ENCODE measurements at places on chromosomes 2 and 18.
A peak's percentile ranks its signal among the peaks of the same experiment; 100 is the strongest.

DNA sequence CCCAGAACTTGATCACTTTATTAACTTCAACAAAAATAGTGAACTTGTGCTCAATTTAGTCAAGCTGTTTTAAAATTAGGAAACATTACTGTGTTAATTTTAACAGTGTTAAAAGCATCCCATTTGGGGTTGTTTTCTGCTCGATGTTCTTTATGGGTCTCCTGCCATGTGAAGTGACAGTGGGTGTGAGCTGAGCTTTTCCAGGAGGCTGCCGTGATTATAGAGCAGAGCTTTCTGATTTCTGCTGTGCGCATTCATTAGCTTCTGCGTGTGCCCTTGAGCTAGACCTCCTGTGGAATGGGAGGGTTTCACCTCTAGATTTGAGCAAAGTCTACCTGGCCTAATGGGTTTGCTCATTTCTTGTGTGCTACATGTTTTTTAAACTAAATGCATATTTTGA, 121.5 kb downstream of the WDSUB1 start:
- no peak for DNase-seq

GRCh38 chr2:240338274-240338673, 97.2 kb upstream of the GPC1 start:
- no peak for DNase-seq

DNA sequence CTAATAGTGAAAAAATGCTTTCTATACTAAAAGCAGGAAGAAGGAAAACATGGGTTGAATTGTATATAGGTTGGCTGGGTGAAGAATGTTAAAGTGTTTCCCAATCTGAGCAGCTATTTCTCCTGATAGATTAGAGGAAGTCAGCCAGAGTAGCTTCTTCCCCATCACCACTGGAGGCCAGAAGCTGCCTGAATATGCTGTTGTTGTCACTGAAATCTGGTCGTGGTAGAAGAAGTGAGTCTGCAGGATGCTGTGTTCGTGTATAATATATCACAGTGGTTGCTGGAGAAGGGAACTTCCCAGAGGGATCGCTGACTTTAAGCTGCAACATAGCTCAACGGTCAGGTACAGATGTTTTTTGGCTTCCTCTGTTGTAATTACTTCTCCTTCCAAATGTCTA, 247.5 kb upstream of the LRATD1 start:
- DNase-seq: no peak

DNA sequence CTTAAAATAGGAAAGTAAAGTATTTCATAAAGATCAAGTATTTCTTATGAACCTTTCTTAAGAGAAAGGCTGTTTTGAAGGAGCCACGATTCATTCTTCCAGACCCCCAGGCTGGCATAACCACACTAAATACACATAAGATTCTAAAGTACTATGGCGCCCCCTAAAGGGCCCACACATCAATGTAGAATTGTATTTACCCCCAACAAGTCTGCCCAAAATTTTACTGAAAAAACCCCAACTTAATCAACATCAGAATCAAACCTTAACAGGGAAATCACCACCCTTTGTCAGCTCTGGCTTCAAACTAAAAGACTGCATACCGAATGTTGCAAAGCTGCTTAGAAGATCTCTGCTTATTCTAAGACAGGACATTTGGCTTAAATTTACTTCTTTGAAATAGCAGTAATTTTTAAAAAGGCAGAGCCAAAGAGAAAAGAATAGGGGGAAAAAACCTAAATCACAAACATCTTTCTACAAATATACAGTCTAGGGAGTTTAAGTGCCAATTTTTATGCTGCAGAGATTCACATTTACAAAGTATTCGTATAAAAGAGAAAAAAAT, 20.4 kb upstream of the BCL2 start:
- peak; percentile 55 for DNase-seq

DNA sequence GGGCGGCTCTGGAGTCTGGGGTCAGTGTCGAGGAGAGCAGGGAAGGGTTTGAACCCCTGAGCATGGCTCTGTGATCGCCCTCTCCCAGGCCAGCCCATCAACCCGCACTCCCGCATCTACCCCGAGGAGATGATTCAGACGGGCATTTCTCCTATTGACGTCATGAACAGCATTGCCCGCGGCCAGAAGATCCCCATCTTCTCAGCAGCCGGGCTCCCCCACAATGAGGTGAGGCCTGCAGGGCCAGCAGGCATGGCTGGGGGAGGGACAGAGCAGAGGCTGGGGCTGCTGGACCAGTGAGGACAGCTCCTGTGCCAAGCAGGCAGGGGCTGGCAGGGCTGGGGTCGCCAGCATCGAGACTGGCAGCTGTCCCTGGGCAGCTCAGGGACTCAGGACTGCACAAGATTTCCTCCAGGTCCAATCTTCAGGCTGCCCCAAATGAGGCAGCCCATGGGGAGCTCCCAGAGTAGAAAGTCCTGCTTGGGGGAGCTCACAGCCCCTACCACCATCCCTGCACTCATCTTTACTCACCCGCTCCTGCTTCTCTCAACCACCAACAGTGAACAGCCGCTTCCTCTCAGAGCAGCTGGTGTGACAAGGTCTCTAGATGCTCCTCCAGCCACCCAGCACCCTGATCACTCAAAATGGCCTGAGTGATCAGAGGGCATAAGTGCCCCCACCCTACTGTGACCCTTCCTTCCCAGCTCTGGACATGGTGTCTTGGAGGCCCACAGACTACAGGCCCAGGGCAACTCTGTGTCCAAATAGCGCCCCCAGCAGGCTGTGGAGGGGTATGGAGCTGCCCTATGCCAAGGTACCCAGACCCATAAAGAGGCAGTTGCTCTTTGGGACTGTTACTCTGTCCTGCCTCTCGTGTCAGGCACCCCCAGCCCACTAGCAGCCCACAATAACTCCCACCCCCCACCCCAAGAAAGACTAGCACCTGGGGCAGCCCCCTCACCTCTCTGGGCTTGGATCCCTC, 18.3 kb upstream of the ANKRD53 start:
- no peak for DNase-seq

DNA sequence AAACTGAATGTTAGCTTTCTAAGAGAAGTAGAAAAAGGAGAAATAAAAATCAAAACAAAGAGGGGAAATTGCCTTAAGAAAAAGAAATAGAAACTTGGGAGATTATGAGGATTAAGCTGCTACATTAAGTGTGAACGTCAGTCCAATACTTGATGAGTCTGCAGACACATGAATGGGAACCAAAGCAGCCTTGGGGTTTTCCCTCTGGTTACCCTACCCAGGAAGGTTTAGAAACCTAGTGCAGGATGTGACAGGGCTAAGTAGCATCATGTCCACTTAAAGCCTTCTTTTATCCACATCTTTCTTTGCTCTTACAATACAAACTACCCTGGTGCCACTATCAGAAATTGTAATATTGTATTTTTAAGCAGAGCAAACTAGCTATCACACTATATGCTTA, 22.3 kb downstream of the SLC35F5 start:
- DNase-seq: no peak

DNA sequence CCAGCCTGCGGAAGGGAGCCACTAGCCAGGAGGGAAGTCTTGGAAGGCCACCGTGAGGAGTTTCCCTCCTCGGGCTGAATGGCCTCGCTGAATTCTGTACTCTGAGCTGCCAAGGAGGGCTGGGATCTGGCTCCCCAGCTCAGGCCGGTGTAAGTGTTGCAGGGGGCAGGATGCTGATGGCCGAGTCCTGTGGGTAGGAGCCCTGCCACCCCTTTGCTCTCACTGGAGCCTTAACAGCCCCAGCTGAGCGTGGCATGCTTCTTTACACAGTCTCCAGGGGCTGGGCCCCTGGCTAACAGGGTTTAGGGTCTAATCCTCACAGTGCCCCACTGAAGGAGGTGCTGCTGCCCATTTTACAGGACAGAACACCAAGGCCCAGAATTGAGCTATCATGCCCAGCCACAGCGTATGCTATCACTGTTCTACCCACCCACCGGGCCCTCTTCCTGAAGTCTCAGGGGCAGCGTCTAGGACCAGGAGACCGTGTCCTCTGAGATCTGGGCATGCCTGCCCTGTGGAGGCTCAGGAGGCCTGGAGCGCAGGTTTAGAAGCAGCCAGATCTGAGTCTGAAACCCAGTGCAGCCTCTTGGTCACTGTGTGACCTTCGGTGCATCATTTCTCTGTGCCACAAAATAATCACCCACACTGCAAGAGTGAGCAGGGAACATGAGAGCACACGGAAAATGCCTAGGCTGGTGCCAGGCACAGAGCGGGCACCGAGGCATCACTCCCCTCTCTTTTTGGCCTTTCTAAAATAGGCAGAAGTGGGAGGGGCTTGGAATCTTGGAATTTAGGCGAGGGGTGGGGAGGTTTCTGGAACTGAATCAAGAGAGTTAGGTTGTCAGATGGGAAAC, 42.9 kb downstream of the TMEM37 start:
- no peak for DNase-seq

GRCh38 chr18:53682796-53683195, 541.7 kb downstream of the MBD2 start:
- no peak for DNase-seq

- DNase-seq: no peak
These were observed 339.4 kb downstream of the CMPK2 start for GRCh38 chr2:6526093-6526824.

- DNase-seq: no peak
These were observed 6.4 kb downstream of the ASPRV1 start for GRCh38 chr2:69955029-69955428.

DNA sequence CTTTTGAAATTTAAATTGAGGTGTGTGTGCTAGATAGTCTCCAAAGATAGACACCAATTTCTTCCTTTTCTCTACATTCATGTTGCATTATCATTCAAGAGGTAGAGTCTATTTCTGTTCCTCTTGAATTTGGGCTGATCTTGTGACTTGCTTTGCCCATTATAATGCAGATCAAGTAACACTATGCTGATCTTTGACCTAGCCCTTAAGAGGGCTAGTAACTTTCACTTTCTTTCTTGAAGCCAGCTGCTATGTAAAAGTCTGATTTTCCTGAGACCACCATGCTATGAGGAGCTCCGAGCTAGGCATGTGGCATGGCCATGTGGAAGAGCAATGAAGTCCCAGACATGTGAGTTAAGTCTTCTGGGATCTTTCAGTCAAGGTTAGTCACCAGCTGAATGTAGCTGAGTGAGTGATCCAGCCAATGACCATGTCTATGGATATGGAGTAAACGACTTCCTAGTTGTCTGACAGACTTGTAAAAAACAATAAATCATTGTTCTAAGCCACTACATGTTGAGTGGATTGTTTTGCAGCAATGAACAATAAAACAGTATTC, 189.4 kb upstream of the CWC22 start:
- DNase-seq: no peak

GRCh38 chr2:69217333-69218080, 169.5 kb downstream of the GFPT1 start:
- DNase-seq: no peak

DNA sequence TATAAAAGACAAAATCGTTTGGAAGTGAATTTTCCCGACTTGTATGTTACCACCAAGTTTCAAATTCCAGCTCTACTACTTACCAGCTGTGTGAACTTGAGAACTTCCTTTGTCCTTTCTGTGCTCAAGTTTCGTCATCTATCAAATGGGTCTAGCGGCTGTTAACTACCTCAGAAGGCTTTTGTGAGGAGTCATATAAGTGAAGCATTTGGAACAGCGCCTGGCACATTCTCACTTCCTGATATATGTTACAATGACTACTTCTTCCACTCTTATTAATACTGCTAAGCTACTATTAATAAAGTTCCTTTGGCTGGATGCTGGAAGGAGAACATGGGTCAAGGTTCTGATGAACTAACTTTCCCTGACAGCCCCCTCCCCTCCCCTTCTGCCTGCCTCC, 104.5 kb downstream of the MEIS1 start:
- DNase-seq: no peak

- DNase-seq: no peak
These were observed 16.9 kb downstream of the HNMT start for GRCh38 chr2:137981112-137981656.

DNA sequence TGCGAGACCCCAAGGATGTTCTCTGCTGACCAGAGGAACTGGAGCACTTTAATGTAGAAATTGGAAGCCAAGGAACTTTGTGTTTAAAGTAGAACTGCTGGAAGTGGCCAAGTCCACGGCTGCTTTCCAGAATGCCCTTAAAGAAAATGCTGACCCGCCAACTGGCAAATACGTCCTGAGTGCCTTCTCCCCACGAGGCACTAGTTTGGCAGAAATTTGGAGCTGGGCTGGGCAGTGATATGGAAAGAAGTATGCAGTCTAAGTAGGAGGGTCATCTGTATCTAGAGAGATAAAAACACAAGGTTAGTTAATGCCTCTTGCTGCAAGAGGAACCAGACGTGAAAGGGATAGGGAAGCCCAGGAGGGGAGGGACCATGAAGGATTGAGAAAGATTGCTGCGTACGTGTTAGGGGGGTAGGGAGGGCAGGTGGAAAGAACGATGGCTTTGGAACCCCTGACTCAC, 59.3 kb upstream of the RFX8 start:
- no peak for DNase-seq

GRCh38 chr2:12502759-12503158, 214.0 kb upstream of the TRIB2 start:
- DNase-seq: peak; percentile 67

DNA sequence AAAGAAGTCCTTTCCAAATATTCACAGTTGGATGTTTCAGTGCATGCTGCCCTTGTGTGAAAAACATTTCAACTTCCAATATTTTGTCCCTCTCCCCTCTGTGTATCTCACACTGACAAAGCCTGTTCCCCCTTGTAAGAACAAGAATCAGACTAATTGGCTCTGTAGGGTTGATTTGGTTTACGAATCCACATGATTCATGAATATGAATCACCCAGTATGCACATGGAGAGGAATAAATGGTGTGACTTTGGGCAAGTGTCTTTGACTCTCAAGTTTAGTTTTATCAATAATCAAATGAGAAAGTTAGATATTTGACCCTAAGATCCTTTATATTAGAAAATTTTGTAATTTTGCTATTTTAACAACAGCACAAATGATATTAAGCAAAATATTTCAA, 9.3 kb upstream of the CDH20 start:
- no peak for DNase-seq

DNA sequence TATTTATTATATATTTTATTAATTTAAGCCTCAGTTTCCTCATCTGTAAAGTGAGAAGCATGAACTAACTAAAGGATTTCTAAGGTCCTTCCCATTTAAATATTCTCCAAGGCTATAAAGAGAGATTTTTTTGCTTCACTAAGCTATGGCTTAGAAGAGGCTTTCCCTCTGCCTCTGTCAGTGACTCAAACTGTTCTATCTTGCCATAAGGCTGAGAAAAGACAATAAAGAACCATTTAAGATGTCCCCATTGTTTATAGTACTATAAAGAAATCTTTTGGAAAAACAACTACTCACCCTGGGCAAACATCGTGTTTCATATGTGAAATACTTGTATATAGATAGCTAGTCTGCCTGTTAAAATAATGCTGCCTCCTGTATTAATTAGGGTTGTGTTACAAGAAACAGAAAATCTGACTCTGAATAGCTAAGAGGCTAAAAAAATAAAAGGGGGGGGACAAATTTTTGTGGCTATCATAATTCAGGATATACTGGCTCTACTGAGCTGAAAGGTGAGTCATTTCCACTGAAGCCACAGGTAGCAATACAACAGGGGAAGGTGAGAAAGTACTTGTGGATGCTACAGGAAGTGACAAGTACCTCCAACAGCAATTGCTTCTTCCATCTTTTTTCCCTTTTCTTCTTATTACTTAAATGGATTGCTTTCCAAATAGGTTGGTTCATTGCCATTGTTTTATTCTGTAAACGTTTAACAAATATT, 25.4 kb downstream of the EPHA4 start:
- no peak for DNase-seq

GRCh38 chr2:146898083-146898482, 946.7 kb upstream of the ACVR2A start:
- no peak for DNase-seq
